ENCODE measurements at places on chromosomes 7 and 10.

DNA sequence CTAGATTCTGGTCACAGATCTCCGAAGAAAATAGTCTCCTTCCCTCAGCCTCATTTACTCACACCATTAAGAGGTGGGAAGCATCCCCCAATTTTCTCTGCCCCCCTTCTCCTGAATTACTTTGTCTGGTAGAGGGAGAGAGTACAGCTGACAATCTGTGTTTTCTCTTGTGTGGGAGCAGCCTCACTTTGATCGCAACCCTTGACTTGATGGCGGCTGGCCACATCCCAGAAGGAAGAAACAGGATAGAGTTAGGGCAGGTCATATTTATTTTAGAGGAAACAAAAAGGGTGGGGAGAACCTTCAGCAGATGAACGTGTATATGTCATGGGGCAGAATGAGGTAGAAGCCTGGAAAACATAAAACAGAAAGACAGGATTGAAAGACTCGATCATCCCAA lies 82.4 kb upstream of the FAM171A1 start:
- DNase-seq: no peak

- no peak for DNase-seq
Observed at GRCh38 chr7:140249036-140249806, 72.4 kb upstream of the KDM7A start.

DNA sequence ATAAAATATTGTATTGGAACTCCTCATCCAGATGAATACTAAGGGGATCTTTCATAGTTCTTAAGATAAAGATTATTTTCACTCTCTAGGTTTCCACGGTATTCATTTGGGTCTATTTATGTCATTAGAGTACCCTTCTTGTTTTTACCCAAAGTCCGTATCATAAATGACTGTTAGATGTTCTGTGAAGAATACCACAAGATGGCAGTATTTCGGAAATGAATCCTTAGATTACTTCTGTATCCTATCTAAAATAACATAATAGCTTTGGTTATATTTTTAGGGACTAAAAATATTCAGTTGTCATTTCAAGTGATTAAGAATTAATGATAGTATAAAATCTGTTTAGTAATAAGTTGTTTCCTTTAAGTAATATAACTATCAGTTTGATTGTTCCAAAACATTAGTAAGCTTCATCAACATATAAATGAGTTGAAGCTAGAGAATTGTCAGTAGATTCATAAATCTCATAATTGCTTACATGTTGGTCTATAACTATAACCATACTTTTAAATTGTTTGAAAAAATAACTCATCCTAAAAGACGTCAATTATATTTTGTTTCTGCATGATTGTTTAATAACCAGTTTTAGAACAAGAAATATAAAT lies 337.5 kb upstream of the KCND2 start:
- peak; percentile 52 for DNase-seq

DNA sequence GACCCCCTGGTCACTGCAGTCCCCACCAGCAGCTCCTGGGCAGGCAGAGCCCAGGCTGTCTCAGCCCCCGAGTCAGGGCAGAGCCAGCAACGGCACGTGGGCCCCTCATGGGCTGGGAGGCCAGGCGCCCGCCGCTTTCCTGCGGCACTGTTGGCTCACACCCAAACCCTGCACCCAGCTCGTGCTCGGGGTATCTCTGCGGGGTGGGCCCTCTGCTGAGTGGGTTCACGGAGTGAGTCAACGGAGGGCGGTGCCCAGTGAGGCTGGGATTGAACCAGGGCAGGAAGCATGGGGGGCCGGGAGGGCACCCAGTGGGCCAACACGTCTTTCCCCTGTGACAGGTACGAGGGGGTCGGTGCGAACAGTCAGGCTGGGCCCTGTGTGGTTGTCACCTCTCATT lies 28.9 kb downstream of the ADAP1 start:
- no peak for DNase-seq

GRCh38 chr7:1361756-1362125 lies 97.5 kb downstream of the MICALL2 start:
- no peak for DNase-seq

- DNase-seq: no peak
Observed at GRCh38 chr7:5383314-5384098, 40.1 kb downstream of the TNRC18 start.

DNA sequence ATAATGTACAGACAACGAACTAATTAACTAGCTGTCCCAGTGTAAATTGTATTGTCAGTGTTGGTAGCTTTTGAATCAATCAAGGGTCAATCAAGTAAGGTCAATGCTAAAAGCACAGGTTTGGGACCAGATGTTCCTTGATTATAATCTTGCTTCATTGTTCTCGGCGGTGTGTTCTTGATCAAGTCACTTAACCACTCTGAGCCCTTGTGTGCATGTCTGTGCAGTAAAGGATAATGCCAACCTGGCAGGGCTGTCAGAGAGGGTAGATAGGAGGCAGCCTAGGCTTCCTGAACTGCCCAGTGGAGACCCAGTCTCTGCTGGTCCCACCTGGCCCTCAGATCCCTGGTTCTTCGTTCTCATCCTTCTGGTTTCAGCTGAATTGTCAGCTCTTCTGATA lies 221.0 kb downstream of the EMX2 start:
- DNase-seq: no peak

GRCh38 chr10:33328253-33328652 lies 6.2 kb downstream of the NRP1 start:
- DNase-seq: no peak

- DNase-seq: no peak
Observed at GRCh38 chr10:30509508-30509907, 75.5 kb downstream of the MAP3K8 start.

GRCh38 chr7:18538554-18539250 lies 43.2 kb downstream of the HDAC9 start:
- DNase-seq: no peak

DNA sequence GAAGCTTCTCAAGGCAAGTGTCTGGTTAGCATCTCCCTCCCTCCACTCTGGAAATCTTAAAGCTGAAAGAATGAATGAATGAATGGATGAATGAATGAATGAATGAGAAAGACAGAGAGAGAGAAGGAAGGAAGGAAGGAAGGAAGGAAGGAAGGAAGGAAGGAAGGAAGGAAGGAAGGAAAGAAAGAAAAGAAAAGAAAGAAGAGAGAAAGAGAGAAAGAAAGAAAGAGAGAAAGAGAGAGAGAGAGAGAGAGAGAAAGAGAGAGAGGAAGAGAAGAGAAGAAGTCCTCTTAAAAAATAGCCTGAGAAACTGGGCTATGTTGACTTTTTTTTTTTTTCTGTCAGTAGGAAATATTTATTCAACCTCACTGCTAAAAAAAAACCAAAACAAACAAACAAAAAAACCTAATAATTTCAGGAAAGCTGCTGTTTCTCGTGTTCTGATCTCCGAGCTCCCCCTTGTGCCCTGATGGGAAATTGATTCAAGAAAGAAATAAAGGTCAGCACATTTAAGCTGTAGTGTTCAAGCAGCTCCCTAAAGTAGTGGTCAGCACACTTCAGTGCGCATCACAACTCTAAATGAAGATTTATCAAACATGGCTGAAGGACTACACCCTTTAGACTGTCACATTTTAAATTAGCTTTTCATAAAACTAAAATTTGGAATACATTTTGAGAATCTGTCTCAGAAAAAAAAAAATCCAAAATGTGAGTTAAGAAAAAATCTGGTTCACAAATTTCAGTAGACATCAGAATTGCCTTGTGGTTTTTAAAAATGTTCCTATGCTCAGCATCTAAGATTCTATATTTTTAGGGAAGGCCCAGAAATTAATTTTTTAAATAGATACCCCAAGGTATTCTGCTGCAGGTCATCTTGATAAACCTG lies 154.3 kb downstream of the ELAPOR2 start:
- DNase-seq: peak; percentile 37
